Effector CD8-positive, alpha-beta T cell (primary cell): ENCODE measurements at places on chromosomes 1 and 21.

DNA sequence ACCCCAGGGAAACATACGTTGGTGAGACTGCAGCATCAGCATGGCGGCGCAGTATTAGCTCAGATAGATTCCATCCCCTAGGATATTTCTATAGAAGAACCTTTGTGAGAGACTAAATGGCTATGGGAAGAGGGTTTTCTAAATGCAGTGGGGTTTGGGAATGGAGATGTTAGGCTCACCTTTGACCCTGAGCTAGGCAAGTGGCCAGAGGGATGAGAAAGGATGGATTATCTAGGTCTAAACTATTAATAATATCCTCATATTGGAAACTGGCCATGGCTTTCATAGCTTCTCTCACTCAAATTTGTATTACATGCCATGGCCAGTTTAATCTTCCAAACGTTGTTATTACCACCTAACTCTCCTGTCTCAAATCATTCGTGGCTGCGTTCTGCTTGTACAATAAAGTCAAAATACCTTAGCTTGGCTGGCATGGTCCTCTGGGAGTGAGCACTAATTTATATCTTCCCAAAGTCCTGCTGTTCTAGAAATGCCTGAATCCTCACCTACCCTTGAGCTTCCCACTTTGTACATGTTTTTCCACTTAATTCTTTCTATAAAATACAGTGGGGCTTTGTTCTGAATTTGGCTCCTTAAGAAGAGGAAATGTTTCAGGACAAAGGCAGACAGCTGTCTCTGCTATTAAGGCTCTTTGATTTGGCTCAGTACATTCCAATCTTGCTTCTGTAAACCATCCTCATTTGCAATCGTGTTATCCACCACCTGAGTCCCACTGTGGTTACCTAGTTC lies 31.0 kb upstream of the COG2 start:
- DNase-seq: no peak

DNA sequence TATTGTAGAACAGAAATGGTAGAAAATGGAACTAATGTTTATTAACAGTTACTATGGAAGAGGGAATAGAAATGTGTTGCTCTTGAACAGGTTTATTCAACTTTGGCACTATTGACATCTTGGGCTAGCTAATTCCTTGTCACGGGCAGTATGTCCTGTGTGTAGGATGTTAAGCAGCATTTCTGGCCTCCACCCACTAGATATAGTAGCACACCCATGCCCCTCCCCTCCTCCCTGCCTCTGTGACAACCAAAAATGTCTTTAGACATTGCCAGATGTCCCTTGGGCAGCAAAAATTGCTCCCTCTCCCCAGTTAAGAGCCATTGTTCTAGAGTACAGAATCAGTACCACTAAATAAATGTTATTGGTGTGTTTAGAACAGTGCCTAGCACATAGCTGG lies 91.4 kb upstream of the TPTE start:
- DNase-seq: no peak

DNA sequence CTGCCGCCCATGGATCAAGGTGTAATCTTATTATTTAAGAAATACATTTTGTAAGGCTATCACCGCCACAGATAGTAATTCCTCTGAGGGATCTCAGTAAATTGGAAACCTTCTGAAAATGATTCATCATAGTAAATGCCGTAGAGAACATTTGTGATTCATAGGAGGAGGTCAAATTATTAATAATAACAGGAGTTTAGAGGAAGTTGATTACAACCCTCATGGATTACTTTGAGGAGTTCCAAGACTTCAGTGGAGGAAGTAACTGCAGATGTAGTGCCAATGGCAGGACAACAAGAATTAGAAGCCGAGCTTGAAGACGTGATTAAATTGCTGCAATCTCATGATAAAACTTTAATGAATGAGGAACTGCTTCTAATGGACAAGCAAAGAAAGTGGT lies 280.1 kb downstream of the PTPRC start:
- no peak for DNase-seq

- no peak for DNase-seq
These were observed 28.9 kb upstream of the NLRP3 start for GRCh38 chr1:247387096-247387495.

DNA sequence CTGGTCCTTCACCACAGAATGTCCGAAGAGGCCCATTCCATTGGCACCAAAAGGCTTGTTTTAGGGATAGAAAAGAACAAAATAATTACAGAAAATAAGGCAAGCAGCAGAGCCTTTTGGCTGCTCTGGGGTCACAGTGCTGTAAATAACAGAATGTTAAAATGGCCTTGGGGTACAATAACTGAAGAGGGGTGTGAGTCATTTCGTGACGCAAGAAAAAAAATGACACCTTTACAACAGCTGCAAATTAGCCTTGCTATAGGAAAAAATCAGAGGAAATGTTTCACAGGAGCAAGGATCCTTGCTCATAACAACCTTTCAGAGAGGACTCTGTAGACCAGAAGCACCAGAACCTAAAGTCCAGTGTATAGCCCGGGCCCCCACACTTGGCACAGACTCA lies 483.4 kb downstream of the OMA1 start:
- DNase-seq: no peak
